D721Med (cell line): ENCODE measurements at places on chromosomes 6 and 20.

GRCh38 chr6:79468587-79468986, 68.6 kb downstream of the LCA5 start:
- no peak for DNase-seq

GRCh38 chr6:147693181-147693580, 184.7 kb downstream of the SAMD5 start:
- no peak for DNase-seq

GRCh38 chr6:121881974-121882667, 446.7 kb downstream of the GJA1 start:
- DNase-seq = no peak

GRCh38 chr6:167298127-167298526, 7.0 kb downstream of the UNC93A start:
- DNase-seq = no peak

- DNase-seq = no peak
Observed at GRCh38 chr6:128655978-128656498, 135.6 kb upstream of the PTPRK start.

- DNase-seq = no peak
Observed at GRCh38 chr20:5731753-5732366, 18.3 kb upstream of the SHLD1 start.

GRCh38 chr20:45949542-45950329, 15.3 kb downstream of the PCIF1 start:
- DNase-seq = no peak

- DNase-seq = no peak
Observed at GRCh38 chr6:34872332-34872731, 15.5 kb downstream of the TAF11 start.

- DNase-seq = no peak
Observed at GRCh38 chr6:119628691-119629594, 279.4 kb upstream of the MAN1A1 start.

DNA sequence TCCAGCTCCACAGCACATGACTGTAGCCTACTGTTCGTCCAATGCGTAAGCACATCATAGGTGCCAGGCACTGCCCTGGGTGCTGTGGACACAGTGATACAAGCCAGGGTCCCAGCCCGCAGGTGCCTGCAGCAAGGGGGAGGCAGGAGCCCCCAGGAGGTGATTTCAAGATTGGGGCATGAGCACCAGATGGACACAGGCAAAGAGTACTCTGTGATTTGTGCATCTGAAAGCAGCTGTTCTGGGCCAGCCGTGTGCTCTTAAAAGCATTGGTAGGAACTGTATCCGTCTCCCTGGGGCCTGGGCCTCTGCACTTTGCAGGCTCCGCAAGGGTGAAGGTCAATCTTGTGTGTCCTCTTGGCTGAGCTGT, 149.8 kb downstream of the SYCP2 start:
- no peak for DNase-seq

- DNase-seq = no peak
Observed at GRCh38 chr6:72533606-72534005, 88.3 kb upstream of the KCNQ5 start.

- no peak for DNase-seq
Observed at GRCh38 chr6:147216915-147217314, 12.7 kb downstream of the STXBP5 start.
